Stimulated activated CD4-positive, alpha-beta T cell treated with anti-CD3 and anti-CD28 coated beads, Interleukin-15, amount 100 ng/mL, for 1 hour (primary cell): ENCODE measurements at places on chromosomes 4 and X.

DNA sequence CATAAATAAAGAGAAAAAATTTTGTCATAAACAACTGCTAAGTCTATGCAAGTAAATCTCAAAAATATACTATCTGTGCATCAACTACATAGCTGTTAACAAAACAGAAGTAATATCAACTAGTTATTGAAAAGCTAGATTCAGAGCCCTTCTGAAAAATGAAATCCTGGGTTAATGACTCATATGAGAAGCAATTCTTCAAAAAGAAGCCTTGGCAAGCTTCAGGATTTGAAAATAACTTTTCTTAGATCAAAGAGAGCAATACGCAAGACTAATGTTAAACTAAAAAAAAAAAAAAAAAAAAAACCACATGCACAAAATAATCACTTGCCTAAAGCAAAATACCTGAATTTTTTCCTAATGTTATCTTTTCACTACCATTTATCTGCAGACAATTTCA lies 566.1 kb upstream of the BOD1L1 start:
- DNase-seq: no peak

GRCh38 chrX:133677123-133678063 lies 262.1 kb upstream of the GPC4 start:
- DNase-seq: no peak

DNA sequence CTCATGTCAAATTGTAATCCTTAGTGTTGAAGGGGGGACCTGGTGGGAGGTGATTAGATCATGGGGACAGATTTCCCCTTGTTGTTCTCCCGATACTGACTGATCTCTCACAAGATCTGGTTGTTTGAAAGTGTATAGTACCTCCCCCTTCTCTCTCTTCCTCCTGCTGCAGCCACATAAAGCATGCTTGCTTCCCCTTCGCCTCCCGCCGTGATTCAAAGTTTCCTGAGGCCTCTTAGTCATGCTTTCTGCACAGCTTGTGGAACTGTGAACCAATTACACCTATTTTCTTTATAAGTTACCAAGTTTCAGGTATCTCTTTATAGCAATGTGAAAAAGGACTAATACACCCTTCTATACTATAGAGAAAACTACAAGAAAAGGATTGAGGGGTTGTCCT lies 1170.5 kb upstream of the AGA start:
- no peak for DNase-seq

DNA sequence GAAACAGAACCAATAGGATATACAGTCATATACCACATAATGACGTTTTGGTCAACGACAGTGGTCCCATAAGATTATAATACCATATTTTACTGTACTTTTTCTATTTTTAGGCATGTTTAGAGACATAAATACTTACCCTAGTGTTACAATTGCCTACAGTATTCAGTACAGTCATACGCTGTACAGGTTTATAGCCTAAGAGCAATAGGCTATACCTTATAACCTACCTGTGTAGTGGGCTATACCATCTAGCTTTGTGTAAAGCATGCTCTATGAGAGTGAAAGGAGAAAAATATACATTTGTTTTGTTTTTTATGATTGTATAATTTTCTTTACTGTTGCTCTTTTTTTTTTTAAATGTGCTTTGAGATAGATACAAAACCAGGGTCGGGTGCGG lies 52.0 kb upstream of the PABPC1L2A start:
- no peak for DNase-seq

DNA sequence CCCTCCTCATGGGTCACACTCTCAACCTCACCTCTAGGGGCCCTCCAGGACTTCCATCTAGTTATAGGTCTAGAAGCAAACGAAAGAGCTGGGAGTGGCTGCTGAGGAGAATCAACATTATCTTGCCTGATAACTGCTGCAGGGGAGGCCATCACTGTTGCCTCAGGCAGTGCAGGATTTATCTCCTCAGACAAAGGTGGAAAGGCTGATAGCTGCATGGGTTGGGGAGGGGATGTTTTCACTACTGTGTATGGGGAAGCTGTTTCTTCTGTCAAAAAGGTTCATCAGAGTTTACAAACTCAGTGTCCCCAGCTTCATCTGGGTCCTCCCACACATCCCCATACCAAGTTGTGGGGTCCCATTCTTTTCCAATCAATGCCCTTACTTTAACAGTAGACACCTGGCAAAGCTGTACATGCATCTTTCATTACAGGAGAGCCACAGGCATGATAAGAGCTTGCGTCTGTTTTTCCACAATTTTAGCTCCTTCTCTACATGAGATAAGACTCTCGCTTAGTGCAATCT lies 17.6 kb upstream of the PRDM8 start:
- no peak for DNase-seq

DNA sequence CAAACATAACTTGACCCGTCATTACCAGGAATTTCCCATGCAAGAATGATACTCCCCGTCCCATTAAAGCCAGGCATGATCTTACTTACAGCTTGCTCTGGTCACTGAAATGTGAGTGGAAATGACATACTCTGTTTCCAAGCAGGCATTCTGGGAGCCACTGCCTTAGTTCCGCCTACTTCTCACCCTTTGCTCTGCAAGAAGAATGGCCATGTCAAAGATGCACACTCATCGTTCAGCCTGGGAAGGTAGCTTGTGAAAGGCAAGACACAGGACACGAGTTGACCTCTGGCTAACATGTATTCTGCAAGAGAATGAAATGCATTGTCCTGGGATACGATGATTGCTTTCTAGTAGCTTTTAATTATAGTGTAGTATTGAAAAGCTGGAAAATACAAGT lies 1144.4 kb downstream of the NLGN4X start:
- DNase-seq: no peak

GRCh38 chr4:58935332-58935731 lies 1825.1 kb upstream of the IGFBP7 start:
- no peak for DNase-seq
